Activated naive CD8-positive, alpha-beta T cell treated with anti-CD3 and anti-CD28 coated beads, Interleukin-2, amount 10 ng/mL, durations not matched to agents 7 days and 5 days (primary cell): ENCODE measurements at places on chromosomes 6 and 20. TPM values are rescaled to one million over a fixed set of nuclear protein-coding genes. Genes with fewer than 3 reads are reported as not detected.

DNA sequence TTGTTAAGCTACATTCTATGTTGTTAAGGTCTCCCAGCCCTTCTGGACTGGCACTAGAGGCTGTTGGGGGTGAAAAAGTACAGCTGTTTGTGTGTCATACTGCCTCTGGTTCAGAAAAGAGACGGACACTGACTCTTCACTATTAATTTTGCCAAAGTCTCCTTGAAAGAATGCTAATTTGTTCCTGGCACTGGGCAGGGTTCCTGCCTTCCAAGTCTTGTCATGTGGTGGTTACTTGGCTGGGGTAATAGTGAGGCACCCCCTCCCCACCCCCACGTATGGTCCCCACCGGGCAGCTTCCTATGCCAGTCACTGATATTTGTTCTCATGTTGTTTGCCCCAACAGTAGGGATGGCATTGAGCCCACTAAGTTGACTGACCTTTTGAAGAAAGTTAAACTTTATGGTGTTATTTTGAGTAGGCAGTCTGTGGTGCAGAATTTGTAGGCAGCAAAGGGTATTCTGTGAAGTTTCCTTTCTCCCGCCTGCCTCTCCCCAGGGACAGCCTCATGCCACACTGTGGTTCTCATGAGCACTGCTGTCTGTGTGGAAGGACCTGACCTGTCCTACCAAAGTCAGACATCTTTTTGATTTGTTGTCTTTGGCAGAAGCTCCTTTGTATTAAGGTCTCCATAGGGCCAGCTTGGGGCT lies 8.7 kb downstream of the CDS2 start:
- DNase-seq: no peak
- no peak overlapping the region for H3K27ac ChIP-seq
- H3K4me1 ChIP-seq: peaks cover 12% of the 10 kb centered on the region
- no peak overlapping the region for H3K4me3 ChIP-seq
- peaks cover 9% of the 10 kb centered on the region for H3K36me3 ChIP-seq
- no peaks in the 10 kb centered on the region for H3K27me3 ChIP-seq

The GABRR1 gene
- total RNA-seq: not detected

The ZNF322 gene
- 13.6 TPM for total RNA-seq

DNA sequence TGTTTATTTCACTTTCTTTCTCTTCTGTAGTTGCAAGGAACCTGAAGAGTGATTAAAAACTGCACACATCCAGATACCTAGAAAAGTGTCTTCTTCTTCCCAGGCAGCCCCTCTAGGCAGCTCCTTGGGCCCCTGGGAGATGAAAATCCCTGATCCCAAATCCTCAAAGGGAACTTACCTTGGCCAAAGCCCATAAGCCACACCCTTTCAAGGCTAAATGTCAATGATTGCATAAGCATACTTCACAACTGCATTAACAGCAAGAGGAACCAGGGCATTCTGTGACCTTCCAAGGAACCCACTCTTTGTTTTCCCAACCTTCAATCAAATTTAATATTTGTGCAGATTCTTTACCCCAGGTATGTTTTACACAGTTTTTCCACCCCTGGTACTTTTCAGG lies 4.4 kb upstream of the HMGN3 start:
- H3K4me1 ChIP-seq: peaks cover 9% of the 10 kb centered on the region
- DNase-seq: no peak
- H3K27me3 ChIP-seq: peaks cover 3% of the 10 kb centered on the region
- H3K4me3 ChIP-seq: no peak overlapping the region
- peaks cover 1% of the 10 kb centered on the region for H3K36me3 ChIP-seq

The PRSS16 gene
- total RNA-seq: 1.4 TPM

The CNKSR3 gene
- not detected for total RNA-seq

The HLA-DPA1 gene
- total RNA-seq: 35.7 TPM

The PPIL6 gene
- total RNA-seq: 0.53 TPM

- no peak for DNase-seq
- peaks cover 17% of the 10 kb centered on the region for H3K27me3 ChIP-seq
- no peaks in the 10 kb centered on the region for H3K36me3 ChIP-seq
Measured at GRCh38 chr20:47818016-47818415, 32.7 kb upstream of the SULF2 start.

DNA sequence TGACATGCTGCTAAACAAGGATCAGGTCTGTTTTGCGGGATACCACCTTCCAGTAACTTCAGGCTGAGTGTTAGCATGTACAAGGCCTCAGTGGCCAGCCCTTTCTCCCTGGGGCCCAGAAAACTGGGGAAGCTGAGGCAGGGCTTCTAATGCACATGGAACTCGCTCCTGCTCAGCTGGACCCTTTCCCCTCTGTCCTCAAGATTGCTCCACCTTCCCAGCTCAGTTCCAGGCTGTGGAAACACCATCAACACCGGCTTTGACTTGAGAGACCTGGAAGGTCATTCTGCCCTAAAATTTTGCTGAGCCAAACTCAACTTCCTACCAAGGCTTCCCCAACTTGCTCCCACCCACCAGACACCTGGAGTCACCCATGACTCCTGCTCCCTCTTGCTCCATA lies 4.2 kb upstream of the BLCAP start:
- DNase-seq: no peak
- H3K4me3 ChIP-seq: no peak overlapping the region
- H3K4me1 ChIP-seq: peaks cover 19% of the 10 kb centered on the region

GRCh38 chr6:159082039-159082815 lies 37.4 kb upstream of the TAGAP start:
- peaks cover 3% of the 10 kb centered on the region for H3K36me3 ChIP-seq
- H3K27ac ChIP-seq: no peak overlapping the region
- no peak overlapping the region for H3K4me3 ChIP-seq
- peaks cover 29% of the 10 kb centered on the region for H3K4me1 ChIP-seq
- no peak for DNase-seq

GRCh38 chr20:45792317-45793118 lies 764 bp downstream of the DNTTIP1 start:
- H3K27me3 ChIP-seq: no peaks in the 10 kb centered on the region
- peaks cover 31% of the 10 kb centered on the region for H3K36me3 ChIP-seq
- peaks cover 17% of the 10 kb centered on the region for H3K4me1 ChIP-seq
- H3K4me3 ChIP-seq: peak overlapping the region; percentile 91
- peak overlapping the region; percentile 92 for H3K27ac ChIP-seq

DNA sequence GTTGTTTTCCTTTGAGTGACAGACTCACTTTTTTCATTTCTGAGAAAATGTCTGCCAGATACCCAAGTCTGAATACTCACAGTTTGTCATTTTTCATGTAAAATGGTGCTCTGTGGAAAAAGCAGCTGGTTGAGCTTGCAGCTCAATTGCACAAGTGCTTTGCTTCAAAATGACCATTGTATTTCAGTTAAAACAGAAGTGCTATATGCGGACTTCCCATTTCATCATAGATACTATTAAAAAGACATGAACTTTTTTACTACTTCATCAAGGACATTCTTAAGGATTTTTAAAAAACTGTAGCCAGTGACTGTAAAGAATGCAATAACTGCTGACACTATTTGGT lies 61.5 kb downstream of the KCNS1 start:
- no peak overlapping the region for H3K4me3 ChIP-seq
- DNase-seq: no peak
- peaks cover 40% of the 10 kb centered on the region for H3K36me3 ChIP-seq
- H3K27ac ChIP-seq: no peak overlapping the region
- H3K27me3 ChIP-seq: no peaks in the 10 kb centered on the region

DNA sequence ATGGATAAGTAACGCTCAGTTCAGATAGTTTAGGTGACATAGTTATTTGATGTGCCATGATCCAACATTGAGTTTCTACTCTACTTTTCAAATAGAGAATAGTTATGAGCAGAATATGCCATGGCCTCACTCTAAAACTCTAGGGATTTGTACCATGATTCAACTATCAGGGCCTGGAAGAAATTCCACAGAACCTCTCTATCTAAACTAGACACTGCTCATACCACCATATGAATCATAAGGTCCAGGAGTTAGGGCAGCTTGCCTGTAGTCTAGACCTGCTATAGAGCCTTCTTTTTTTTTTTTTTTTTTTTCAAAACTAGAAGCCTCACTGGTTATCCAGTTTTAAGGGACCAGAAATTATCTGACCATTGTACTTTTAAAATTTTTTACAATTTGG lies 571.8 kb upstream of the IMPG1 start:
- no peak for DNase-seq
- H3K4me3 ChIP-seq: no peak overlapping the region
- H3K4me1 ChIP-seq: no peaks in the 10 kb centered on the region
- H3K27ac ChIP-seq: no peak overlapping the region
- no peaks in the 10 kb centered on the region for H3K27me3 ChIP-seq

- H3K27ac ChIP-seq: no peak within 1 kb of the TSS
- H3K27me3 ChIP-seq: peaks cover 2% of the 10 kb centered on the region
- no peaks in the 10 kb centered on the region for H3K36me3 ChIP-seq
- peak within 1 kb of the TSS; percentile 7 for H3K4me3 ChIP-seq
Measured at GRCh38 chr6:165308926-165309731, at the start of gene C6orf118. TSS of gene C6orf118 (minus strand) at chr6:165309605. CDS start at chr6:165309586, 19 bp downstream.

The FOXF2 gene
- total RNA-seq: not detected

- no peak for DNase-seq
- H3K27ac ChIP-seq: no peak overlapping the region
- H3K36me3 ChIP-seq: peaks cover 2% of the 10 kb centered on the region
- no peak overlapping the region for H3K4me3 ChIP-seq
- H3K27me3 ChIP-seq: peaks cover 2% of the 10 kb centered on the region
Measured at GRCh38 chr6:156741287-156742073, 35.7 kb upstream of the ARID1B start.

DNA sequence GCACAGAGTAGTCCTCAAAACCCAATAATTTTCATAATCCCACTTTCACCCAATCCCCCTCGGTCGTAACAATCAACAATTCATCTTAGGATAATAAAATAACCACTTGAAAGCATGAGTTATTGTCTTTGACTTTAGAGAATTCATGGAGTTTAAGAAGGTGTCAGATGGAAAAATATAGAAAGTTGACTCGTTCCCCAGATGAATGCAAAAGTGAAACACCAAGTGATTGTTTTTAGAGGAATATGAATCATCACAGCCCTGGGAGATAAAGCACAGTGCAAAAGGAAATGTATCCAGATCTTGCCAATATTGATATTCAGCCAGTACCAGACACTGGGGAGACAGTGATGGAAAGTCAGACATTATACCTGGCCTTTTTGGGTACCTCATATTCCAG lies 860.5 kb downstream of the DHX35 start:
- H3K27me3 ChIP-seq: no peaks in the 10 kb centered on the region
- DNase-seq: no peak
- H3K36me3 ChIP-seq: no peaks in the 10 kb centered on the region
- H3K4me3 ChIP-seq: no peak overlapping the region
- H3K27ac ChIP-seq: no peak overlapping the region
- H3K4me1 ChIP-seq: no peaks in the 10 kb centered on the region

The IP6K3 gene
- total RNA-seq: not detected

The TAAR2 gene
- not detected for total RNA-seq

DNA sequence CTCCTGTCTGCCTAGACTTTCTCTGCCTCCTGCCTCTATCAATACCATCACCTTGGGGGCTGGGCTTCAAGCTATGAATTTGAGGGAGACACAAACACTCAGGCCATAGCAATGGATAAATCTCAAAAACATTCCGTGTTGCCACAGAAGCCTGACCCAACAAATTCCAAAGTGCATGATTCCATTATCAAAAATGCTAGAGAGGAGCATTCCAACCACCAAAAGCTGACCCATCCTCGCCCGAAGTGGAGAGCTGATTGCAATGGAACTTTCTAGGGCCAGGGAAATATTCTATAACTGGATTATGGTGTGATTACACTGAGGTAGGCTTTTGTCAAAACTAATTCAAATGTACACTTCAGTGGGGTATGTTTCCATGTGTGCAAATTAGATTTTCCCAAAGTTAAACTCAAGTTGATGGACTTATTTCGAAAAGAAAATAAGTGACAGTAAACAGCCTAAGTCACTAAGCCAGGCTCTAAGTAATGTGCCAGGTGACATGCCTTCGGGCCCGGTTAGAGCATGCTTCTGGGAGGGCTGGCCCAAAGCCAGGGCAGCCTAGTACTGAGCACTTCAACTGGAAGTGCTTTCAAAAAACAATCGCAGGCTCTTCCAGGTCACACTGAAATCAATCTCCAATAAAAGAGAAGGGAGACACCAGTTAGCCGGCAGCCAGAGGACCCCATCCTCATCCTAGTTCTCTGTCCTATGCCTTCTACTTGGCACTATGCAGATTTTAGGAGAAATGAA lies 142.3 kb downstream of the TBXT start:
- no peak for DNase-seq
- H3K36me3 ChIP-seq: no peaks in the 10 kb centered on the region
- no peak overlapping the region for H3K4me3 ChIP-seq
- H3K4me1 ChIP-seq: no peaks in the 10 kb centered on the region

DNA sequence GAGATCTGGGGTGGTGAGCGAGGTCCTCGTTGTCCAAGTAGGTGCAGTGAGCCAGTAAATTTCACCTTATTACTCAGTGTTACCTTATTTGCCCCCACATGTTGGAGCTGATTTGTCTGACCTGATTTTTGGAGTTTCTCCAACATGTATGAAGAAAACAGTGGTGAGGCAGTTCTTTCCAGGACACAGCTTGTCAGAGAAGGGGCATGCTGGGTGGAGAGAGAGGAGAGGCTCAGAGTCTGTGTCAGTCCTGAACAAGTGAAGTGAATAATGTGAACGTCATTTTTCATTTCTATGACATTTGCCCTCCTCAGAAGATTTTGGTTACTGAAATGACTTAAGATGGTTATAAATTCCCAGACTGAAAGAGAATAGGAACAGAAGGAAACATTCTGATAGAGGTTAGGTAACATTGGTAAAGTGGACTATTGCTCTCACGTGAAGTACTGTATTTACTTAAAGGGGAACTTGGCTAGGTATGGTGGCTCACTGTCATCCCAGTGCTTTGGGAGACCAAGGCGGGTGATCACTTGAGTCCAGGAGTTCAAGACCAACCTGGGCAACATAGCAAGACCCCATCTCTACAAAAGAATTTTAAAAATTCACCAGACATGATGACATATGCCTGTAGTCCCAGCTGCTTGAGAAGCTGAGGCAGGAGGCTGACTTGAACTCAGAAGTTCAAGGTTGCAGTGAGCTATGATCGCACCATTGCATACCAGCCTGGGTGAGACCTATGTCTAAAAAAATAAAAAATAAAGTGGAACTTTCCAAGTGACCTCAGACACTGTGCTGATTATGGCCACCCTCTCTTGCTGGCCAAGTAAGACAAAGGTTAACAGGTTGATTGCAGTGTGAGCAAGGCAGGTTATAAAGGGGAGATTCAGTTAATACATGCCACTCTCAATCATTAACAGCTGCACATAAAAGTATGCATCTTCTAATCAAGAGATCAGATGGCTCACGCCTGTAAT lies 184.3 kb downstream of the EDN1 start:
- H3K27ac ChIP-seq: no peak overlapping the region
- H3K4me1 ChIP-seq: no peaks in the 10 kb centered on the region

DNA sequence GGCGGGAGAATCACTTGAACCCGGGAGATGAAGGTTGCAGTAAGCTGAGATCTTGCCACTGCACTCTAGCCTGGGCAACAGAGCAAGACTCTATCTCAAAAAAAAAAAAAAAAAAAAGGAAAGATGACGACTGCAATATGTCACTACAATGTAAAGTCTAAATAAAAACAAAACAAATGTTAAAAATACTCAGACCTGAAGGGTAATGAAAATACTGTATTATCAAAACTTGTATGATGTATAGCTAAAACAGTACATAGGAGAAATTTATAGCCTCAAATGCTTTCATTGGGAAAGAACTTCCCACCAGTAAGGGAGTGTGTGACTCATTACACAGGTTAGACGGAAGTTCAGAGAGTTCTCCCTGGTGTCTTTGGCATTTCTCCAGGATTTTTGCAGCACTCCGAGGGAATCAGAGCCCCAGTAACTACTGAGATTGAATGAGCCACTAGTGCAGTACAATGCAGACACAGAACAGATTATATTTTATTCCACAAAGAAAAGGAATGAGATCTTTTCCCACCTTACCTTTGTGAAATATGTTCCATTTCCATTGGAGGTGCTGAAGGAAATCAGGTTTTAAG lies 12.5 kb upstream of the RALGAPB start:
- DNase-seq: no peak
- peaks cover 4% of the 10 kb centered on the region for H3K27me3 ChIP-seq
- H3K36me3 ChIP-seq: no peaks in the 10 kb centered on the region
- H3K4me1 ChIP-seq: no peaks in the 10 kb centered on the region
- H3K4me3 ChIP-seq: no peak overlapping the region
- H3K27ac ChIP-seq: no peak overlapping the region
